ENCODE measurements at places on chromosomes 2 and 18.

DNA sequence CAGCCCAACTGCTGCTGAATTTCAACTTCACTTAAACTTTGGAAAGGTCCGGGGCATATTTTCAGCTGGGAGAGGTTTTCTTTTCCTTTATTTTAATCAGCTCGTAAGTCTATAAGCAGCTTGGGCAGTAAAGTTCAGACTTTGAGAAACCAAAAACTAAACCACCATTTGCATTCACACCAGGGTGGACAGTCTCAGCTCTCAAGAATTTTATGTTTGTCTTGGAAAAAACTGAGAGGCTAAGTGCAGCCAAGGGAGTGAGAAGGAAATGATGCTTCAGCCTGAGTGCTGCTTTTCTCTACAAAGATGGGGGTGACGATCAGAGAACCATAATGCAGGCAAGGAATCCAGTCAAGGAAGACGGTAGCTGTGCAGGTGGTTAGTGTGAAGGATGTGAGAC, 30.2 kb downstream of the MCFD2 start:
- DNase-seq: no peak

DNA sequence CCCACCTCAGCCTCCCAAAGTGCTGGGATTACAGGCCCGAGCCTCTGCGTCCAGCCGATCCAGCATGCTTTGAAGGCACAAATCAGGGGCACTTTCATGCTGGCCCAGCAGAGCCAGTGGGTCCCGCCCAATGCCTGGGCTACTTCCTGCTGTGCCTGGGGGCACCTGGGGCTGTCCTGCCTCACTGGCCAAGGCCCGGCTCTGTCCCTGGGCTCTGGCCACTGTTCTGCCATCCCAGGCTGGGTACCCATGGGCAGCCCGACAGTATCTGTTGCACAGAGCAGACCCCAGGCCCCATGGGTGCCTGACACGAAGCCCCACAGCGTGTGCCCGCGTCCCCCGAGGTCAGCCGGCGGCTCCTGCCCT, 6.8 kb upstream of the GAL3ST2 start:
- no peak for DNase-seq

GRCh38 chr2:111176388-111176787, 55.7 kb downstream of the BCL2L11 start:
- DNase-seq: no peak

DNA sequence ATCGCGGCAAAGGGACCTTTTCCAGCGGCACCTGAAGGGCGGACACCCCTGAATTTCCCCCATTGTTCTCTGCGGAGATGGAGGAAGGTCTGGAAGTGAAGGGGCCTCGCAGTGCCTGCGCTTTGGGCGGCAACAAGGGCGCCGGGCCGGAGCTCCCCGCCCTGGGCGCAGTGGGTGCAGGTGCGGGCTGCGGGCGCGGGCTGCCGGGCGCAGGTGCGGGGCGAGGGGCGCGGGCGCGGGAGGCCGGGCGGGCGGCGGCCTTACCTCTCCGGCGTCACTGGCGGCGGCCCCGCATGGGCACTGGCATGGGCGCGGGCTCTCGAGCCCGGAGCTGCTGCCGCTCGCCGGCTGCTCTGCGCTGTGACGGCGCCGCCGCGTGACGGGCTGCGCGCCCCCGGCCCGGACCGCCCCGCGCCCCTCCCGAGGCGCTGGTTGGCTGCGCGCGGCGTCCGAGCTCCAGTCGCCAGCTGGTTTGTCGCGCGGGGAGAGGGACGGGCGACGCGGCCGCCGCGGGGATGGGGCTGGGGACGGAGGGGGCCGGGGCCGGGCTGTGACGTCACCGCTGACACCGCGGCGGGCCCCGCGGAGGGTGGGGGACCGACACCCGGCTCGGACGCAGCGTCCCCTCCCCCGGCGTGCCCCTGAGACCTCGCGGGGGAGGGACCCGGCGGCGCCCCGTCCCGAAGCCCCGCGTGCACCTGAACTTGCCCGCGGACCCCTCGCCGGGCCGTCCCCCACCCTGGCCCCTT, at the start of gene KIF1A:
KIF1A (minus strand) TSS at position 362 of the 749 bp plus-strand sequence. CDS start 22,467 bp downstream, outside the sequence.
- DNase-seq: no peak

DNA sequence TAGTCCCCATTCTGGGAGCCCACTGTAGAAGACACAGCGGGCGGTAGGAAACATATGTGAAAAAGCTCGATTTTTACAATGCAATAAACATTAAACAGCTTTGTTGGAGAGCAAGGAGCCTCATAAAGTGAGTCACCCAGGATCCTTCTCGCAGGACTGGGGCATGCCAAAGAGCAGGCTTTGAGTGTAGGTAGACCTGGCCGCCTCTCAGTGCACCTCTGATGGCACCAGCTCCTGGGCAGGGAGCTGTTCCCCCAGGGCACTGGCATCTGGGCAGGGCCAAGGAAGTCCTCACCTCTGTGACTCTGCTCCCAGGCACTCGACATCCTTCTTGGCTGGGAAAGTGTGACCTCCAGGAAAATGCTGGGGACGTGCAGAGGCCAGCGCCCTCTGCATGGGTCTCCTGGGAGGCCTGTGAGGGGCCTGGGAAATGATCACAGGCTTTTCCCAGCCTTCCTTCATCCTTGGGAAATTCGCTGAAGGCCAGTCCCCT, 94.2 kb downstream of the POLR1A start:
- no peak for DNase-seq

DNA sequence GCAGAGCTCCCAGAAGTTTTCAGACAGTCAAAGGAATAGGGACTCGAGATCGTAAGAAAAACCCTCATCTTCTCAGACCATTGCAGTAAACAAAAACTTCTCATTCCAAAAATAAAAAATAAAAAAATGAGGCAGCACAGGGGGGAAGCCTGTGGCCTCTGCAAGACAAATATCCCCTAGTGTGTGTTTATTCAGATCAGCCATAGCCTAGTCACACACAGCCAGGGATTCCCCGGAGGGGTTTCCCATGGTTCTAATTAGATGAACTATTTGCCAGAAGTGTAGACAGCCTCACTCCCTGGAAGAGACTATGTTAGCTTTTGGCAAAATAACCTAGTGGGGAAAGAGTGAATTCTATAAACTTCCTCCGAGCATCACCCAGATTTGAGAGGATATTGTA, 122.9 kb upstream of the KLF7 start:
- no peak for DNase-seq

GRCh38 chr2:240459401-240460252, 24.2 kb downstream of the GPC1 start:
- DNase-seq: no peak

DNA sequence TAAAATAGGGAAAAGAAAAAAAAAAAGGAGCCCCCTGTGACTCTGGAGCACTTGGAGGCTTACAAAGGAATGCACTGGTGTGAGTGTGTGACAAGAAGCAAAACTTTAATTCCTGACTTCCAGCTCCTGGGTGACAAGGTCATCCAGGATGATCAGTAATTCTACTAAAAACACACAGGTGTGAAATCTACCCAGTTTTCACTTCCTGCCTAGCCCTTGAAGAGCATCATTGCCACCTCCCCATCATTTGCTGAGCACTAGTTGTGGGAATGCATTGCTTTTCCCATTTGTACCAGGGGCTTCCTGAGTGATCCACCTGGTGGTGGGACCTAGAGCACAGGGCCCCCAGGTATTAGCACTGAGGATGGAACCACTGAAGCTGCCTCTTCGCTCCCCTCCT, 139.7 kb upstream of the RIOK3 start:
- DNase-seq: no peak

DNA sequence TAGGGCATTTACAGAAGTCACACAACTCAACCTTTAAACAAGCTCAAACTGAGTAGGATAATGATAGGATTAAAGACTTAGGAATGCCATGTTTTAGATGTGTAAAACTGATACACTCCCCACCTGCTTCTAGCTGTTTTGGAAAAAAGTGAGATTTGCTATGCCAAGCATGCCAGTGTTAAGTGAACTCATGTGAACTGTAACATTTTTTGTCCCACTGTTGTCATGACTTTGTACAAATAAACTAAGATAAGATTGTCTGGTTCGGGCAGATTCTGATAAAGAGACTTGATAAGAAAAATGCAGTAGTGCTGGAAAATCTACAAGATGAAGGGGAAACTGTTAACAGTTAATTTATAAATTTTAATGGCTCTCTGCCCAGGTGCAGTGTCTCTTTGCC, 66.5 kb downstream of the GLS start:
- no peak for DNase-seq

- DNase-seq: no peak
Observed at GRCh38 chr2:32250290-32250689, 14.4 kb downstream of the NLRC4 start.

GRCh38 chr2:40721595-40721994, 269.7 kb upstream of the SLC8A1 start:
- DNase-seq: no peak

DNA sequence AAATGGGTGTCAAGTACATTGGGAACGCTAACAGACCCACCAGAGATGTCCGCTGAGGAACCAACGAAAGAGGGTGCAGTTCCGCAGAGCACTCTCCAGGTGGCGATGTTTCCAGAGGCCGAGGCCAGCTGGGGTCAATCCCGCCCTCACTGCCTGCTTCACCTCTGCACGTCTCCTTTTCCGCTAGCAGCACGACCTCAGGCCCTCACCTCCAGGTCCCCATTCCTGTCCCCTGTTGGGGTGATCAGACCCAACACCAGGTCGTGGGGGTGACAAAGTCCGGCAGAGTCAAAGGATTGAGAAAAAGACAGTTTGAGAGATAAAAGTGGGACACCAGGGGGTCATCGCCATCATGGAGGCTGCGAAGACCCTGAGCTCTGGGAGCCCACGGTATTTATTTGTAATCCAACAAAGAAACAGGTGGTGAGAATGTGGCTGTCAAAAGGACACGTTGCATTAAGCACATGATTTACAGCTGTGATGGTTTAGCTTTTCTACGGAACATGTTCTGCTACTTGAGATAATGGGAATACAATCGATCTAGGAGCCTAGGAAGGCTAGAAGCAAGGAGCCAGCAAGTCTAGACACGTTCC, 27.3 kb downstream of the ZAP70 start:
- DNase-seq: peak; percentile 54

GRCh38 chr2:171793691-171794678, 100.1 kb downstream of the SLC25A12 start:
- no peak for DNase-seq

DNA sequence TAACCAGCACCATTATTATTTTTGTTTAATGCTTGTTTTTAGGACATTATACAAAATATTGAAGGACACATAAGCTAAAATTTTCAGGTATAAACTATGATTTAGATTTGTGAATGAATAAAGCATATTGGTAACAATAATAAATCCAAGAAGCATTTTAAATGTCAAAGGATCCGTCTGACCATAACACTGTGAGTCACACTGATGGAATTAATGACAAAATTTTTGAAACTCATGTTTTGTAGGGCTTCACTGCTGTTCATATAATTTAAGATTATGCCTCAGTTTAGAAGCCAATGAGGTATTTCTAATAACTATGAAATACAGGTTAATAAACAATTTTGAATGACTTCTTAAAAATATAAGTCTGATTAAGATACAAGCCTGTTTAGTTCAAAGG, 124.6 kb downstream of the TMEFF2 start:
- no peak for DNase-seq

GRCh38 chr18:183769-184168, 25.4 kb downstream of the USP14 start:
- DNase-seq: no peak

DNA sequence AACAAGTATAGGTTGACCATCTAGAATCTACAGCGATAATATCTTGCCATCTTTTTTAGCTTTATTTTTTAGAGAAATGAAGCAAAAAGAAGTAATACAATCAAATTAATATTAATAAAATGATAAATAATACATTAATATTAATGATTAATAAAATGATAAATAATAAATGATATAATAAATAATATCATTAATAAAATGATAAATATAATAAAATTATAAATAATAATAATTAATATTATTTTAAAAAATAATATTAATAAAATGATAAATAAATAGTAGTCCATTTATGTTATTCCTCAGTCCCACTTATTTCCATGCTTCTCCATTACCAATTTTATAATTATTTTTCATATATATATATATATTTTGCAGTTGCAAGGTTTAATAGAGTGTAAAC, 3.2 kb upstream of the REG3A start:
- no peak for DNase-seq

DNA sequence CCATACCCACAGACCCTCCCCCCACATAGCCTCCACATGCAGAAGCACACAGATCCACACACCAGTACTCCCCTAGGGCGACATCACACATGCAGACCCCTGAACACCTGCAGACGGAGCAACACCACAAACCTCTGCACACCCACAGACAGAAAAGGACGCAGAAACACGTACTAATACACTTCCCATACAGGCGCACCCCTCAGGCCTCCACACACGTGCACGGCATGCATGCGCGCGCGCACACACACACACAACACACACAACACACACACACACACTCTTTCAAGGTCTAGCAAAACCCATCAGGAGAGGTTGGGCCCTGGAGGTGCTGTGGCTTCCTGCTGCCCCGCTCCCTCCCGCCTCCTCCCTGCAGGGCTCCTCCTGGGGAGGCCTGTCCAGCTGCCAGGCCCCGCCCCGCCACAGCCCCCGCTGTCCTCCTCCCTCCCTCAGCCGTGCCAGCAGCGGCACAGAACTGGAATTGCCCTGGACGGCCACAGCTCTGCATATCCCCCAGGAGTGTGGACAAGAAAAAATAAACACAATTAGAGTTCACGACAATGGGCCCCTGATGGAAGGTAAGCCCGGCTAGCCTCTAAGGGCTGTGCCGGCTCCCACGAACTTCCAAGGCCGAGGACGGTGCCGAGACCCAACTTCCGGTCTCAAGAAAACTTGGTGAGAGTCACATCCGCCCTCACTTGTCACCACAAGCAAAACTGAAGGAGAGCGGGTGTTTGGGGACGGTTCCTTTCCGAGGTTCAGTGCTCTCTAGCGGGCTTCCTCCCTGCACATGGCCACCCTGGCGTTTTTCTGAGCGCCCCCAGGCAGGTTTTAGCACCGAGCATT, 6.8 kb downstream of the ZFP36L2 start:
- DNase-seq: peak; percentile 59

DNA sequence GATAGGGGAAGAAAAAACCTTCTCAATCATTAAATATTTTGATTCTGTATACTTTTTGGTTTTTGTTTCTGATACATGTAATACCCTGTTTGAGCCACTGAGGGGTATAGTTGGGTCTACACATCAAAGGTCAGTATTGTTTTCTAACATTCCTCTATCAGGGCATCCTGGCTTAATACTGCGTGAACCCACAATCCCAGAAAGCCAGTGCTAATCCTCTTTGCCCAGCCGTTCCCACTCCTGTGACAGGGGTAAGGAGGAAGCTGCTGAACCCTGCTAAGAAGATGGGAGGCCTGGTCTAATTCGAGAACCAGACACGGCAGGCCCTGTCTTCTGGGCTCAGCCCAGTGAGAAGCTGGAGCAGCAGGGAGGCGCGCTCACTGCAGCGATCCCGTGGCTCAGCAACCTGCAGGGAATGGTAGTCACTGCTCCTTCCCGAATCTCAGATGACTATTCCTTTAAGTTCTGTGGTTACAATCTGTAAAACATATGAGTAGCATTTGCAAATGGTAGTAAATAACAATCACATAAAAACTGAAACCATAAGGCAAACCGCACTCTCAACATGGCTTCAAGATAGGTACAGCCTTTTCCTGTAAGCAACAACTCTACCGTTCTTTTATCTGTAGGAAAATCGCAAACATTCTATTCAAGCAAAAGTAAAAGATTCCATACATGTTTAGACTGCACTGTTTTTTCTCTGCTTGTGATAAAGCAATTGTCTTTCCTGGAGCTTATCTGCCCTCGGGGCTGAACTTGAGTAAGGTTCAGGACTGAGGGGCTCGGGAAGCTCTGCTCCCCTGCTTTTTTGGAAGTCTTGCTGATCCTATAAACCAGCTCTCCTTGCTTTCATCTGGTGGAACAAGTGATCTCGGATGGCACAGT, 87.0 kb downstream of the EPB41L3 start:
- DNase-seq: peak; percentile 89
